ENCODE measurements at places on chromosomes 16 and 17. TPM values are rescaled to one million over a fixed set of nuclear protein-coding genes. Genes with fewer than 3 reads are reported as not detected.

Gene MED9
- 10.9 TPM for total RNA-seq

- no peak for DNase-seq
Measured at GRCh38 chr17:81687770-81688541, 4.1 kb downstream of the HGS start.

DNA sequence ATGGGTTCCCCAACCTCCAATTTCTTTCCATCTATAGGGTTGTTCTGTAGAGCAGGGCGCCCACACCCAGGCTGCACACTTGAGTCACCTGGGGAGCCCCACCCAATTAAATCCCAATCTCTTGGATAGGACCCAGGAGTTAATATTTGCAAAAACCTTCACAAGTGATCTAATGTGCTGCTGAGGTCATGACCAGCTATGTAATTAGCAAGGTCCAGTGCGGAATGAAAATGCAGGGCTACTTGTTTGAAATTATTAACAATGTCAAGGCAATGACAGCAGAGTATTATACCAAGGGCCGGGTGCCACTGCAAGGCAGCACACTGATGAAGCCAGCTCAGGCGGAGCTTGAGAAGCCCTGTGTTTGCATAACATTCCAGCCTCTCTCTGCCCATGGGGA is 302.7 kb downstream of the MAF start:
- no peak for DNase-seq

GRCh38 chr17:16517477-16517876 is 25.5 kb upstream of the LRRC75A start:
- no peak for DNase-seq

GRCh38 chr17:39114723-39115122 is 36.7 kb downstream of the PLXDC1 start:
- DNase-seq: no peak
